Lung microvascular endothelial cell (primary cell): ENCODE measurements at places on chromosomes 6 and 20. TPM values are rescaled to one million over a fixed set of nuclear protein-coding genes. Genes with fewer than 3 reads are reported as not detected.
A peak's percentile ranks its signal among the peaks of the same experiment; 100 is the strongest.

VNN1 gene
- under 0.01 TPM in 1 of 2 replicates, not detected in the other for total RNA-seq

HLA-DQB2 gene
- not detected in 2 replicates for total RNA-seq

CCN6 gene
- not detected in 2 replicates for total RNA-seq

ABRACL gene
- 3.6 and 38.1 TPM in 2 replicates for total RNA-seq

PREP gene
- total RNA-seq, result 16.3 and 18.7 TPM in 2 replicates

GRCh38 chr20:35011589-35012226, 56.0 kb downstream of the MYH7B start:
- DNase-seq, result no peak

GRCh38 chr6:12654514-12654913, 62.1 kb upstream of the PHACTR1 start:
- no peak for DNase-seq

DNA sequence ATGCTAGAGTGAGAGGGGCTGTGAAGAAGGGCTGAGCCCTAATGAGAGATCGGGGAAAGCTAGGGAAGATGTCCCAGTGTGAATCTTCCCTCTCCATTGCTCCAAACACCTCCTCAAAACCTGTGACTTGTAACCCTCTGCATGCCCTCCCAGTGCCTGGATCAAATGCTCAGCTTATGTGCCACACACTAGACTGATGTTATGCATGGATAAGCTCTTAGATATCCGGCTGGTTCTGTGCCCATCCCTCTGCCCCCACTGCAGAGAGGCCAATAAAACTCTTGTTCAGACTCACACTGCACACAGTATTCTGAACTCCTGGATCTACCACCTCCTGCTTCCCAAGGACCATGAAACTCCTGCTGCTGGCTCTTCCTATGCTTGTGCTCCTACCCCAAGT, at the start of gene DEFB118:
Gene DEFB118, plus strand, starts transcription at position 301 of the 400 bp plus-strand sequence. Its CDS starts 50 bp downstream, at position 351.
- DNase-seq, result no peak

DNA sequence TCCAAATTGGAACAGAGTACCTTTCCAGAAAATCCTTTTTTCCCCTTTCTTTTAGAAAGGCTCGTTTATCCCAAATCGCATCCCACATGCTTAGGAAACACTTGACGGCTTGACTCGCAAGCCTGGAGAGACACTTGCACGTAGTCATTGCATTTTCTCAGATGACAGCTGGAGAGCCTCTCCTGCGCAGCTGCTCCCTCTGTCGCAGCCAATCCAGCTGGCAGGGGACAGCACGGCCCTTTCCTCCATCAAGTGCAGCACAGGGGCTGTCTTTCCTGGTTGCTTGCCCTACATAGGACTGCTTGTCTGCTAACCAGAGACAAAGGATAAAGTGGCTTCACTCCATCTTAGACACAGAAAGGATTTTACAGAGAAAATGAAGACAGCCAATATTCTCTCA, 77.6 kb upstream of the RGS17 start:
- DNase-seq, result no peak

- no peak for DNase-seq
These were observed at the start of gene FILIP1 for GRCh38 chr6:75493400-75494064. Gene FILIP1 (minus strand): TSS chr6:75493800. CDS start chr6:75414972, 78,828 bp downstream.

GRCh38 chr20:41902346-41902745, 284.2 kb upstream of the CHD6 start:
- no peak for DNase-seq

GRCh38 chr20:46573788-46574584, 23.5 kb upstream of the OCSTAMP start:
- no peak for DNase-seq

- DNase-seq, result no peak
These were observed 262.8 kb upstream of the TAB2 start for GRCh38 chr6:149054559-149055194.

DNA sequence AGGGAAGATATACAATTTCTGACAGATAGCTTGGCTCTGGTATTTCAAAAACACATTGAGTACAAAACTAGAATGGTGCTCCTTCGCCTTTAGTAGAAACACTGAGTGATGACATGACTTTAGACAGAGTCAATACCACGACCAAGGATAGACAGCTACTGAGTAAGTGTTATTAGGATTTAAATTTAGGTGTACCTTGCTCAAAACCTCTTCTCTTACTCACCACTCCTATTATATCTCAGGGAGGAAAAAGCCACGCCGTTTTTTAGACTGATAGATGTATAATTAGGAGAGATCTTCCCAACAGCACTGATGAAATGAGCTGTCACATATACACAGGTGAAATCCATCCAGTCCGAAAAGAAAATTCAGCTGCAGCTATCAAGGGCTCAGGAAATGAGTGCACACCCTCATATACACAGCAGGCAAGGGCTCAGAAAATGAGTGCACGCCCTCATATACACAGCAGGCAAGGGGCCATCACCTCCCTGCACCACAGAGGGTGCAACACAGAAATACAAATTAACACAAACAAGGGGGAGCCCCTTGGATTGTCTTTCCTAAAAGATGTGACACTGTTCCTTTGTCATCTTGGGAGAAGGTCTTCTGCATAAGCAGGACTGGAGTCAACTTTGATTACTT, 53.7 kb downstream of the LYRM4 start:
- no peak for DNase-seq

GRCh38 chr20:16005915-16006493, 567.2 kb downstream of the KIF16B start:
- DNase-seq, result no peak

DNA sequence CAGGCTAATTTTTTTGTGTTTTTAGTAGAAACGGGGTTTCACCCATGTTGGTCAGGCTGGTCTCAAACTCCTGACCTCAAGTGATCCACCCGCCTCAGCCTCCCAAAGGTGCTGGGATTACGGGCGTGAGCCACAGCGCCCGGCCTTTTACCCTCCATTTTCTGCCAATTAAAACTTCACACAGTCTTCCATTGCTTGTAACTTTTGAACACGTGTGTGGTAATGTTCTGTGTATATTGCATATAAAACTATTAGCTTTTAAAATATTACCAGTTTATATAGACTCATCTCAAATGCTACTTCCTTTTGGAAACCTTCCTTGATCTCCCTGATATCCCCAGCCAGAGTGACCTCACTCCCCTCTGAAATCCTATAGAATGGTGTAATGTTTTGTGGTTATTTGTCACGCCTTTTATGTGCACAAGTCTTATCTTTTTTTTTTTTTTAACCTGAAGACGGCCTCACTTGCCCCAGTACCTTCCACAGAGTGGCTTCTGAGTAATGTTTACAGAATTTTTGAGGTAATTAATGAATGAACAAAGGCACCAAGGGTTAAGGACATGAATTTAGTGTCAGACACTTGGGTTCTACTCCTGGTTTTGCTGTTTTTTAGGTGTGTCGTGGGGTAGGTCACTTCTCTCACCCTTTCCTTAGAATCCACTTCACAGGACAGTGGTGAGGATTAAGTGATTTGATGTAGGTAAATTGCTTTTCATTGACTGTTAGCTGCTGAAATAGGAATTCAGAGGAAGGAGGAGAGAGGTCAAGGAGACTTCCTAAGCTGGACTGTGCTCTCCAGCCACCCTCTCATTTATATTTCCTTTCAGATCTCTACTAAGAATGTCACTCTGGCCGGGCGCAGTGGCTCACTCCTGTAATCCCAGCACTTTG, 11.2 kb upstream of the MMP24 start:
- DNase-seq, result no peak

DNA sequence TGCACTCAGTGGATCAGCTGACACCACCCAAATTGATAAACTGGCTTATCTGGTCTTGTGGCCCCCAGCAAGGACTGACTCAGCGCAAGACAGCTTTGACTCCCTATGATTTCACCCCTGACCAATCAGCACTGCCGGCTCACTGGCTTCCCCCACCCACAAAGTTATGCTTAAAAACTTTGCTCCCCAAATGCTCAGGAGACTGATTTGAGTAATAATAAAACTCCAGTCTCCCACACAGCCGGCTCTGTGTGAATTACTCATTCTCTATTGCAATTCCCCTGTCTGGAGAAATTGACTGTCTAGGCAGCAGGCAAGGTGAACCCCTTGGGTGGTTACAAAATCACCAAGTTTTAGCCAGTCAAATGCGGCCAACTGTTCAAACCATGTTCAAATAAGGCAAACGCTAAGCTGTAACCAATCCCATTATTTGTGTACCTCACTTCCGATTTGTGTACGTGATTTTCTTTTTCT, 32.5 kb downstream of the SLC22A2 start:
- DNase-seq, result no peak

GRCh38 chr6:120211955-120212792, 862.6 kb upstream of the MAN1A1 start:
- no peak for DNase-seq

- peak; percentile 20 for DNase-seq
These were observed 867 bp downstream of the EBF4 start for GRCh38 chr20:2693286-2694007.

GRCh38 chr20:12056839-12057238, 139.1 kb downstream of the BTBD3 start:
- no peak for DNase-seq

GRCh38 chr20:47352332-47353238, 3.9 kb downstream of the ZMYND8 start:
- peak; percentile 63 for DNase-seq

- DNase-seq, result no peak
These were observed 115.9 kb downstream of the QKI start for GRCh38 chr6:163530406-163530805.
